ENCODE measurements at places on chromosomes 2 and 18.

DNA sequence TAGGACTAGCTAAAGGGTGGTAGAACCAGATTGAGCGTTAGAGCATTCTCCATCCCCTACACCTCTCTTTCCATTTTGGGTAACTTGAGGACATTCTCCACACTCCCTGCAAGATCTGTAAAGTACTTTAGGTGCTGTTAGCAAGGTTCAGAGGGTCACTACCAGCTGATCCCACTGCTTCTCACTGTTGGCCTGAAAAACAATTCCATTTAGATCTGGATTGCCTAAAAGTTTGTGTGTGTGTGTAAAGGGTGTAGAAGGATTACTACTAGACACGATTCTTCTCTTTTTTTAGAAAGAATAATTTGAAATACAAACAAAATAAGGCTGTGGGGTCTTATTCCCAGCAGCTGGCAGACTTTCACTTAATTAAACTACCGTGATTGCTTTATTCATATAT is 95.1 kb upstream of the TMEM178A start:
- no peak for DNase-seq

DNA sequence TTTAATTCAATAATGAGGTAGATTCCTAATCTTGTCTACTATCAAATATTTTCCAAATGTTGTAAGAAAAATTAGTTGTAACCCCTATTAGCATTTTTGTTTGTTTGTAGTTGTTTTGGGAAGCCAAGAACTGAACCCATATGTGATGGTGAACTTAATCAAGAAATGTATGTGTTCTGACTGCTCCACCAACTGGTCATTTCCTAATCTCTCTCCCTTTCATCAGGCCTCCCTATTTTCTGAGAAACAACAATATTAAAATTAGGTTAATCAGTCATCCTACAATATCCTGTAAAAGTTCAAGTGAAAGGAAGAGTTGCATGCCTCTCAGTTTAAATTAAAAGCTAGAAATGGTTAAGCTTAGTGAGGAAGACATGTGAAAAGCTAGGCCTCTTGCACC is 504.0 kb downstream of the EPHA4 start:
- no peak for DNase-seq

GRCh38 chr2:45570671-45571334 is 40.3 kb downstream of the SRBD1 start:
- no peak for DNase-seq

- no peak for DNase-seq
Measured at GRCh38 chr2:64504774-64505720, 19.1 kb upstream of the AFTPH start.

DNA sequence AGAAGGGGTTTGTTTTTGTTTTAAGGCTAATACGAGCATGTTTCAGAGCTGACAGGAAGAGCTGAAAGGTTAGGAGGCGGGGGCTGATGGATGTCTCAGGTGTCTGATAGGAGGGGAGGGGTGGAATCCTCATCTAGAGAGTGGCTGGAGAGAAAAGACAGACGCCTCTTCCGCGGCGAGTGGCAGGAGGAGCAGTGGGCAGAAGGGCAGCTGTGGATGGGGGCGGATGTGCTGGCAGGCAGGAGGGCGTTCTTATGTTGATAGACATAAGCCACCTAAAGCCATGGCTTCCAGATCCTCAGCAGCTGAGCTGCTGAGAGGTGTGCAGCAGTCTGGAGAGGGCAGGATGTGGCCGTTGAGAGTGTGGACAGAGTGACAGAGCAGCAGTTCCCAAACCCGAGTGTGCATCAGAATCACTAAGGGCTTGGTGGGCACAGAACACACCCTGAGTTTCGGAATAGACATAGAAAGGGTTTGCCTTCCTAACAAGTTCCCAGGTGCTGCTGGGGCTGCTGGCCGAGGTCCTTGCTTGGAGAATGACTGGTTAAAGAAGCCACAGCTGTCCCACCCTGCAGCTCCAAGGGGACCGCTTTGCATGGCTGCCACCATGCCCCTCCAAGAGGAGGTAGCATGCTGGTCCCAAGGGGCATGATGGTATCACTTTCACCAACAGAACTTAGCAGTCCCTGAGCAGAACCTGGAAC is 3.0 kb upstream of the ITM2C start:
- no peak for DNase-seq

- peak; percentile 19 for DNase-seq
Measured at GRCh38 chr2:231709636-231709980, 1.3 kb downstream of the PTMA start.

GRCh38 chr2:60119778-60120177 is 433.7 kb downstream of the BCL11A start:
- DNase-seq, result no peak

DNA sequence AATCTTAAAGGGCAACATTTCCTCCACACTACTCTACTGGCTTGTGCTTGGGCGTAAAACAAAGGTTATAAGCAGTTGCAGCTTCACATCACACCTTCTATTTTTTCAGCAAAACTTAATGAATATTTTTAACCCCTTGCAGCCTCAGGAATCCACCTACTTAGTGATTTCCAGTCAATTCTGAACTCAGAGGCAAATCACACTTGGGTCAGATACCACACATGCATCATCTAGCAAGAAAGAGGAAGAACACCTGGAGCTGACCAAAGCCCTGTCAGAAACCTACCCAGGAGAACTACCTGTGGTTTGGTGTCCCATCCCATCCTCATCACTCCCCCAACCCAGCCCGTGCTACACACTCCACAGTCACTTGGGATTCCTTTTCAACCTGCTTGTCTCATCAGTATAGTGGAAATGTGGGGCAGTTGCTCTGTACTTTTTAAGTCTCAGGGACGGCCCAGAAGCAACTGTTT is 25.5 kb downstream of the PIAS2 start:
- DNase-seq, result no peak

DNA sequence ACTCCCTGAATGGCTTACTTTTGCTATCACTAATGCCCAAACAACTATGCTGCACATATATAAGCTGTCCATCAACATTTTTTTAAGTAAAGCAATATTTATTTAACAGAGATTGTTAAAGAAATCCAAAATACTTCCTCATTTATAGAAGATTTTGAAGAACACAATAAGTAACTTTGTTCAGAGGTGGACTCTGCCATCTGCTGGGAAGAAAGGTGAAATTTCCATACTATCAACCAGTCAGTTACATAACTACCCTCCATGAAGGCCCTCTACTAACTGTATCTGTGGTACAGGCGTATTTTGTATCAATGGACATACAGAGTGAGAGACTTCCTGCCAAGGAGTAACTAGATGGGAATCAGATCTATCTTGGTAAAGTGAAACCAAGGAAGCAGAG is 106.0 kb downstream of the DTNB start:
- DNase-seq, result no peak

- no peak for DNase-seq
Measured at GRCh38 chr2:189191766-189192165, 12.2 kb upstream of the COL5A2 start.

GRCh38 chr2:12335131-12335530 is 381.6 kb upstream of the TRIB2 start:
- no peak for DNase-seq

DNA sequence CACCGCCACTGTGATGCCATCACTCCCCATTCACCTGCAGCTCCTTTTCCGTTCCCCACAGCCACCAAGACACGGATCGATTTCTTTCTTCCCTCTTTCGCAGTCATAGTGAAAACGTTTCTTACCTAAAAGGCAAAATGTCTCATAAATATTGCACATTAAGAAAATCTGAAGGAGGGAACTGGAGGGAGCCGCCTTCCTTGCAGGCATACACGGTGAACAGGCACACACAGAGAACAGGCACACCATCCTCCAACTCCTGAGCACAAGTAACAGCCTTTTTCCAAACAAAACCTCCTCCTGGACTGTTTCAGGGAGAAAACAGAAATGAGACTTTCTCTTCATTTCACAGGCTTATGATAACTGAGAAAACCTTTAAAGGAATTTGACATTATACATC is 17.0 kb downstream of the MRPS5 start:
- no peak for DNase-seq

DNA sequence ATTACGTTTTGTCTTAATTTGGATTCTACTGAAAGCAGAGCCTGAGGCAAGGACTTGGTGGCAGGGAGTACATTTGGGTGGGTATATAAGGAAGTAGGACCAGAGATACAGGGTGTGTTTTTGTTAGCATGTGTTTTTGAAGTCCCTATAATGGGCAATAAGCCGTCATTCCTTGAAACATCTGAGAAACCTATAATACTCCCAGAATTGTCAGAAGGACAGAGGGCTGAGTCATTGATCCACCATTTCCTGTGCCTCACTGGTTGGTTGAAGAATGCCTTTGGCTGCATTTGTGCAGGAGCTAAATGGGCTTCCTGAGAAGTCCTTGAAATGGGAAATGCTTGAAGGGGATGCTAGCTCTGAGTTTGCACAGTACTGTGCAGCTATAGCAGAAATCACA is 281.8 kb upstream of the ZEB2 start:
- no peak for DNase-seq

GRCh38 chr2:150319658-150320555 is 167.6 kb downstream of the RND3 start:
- DNase-seq, result no peak

DNA sequence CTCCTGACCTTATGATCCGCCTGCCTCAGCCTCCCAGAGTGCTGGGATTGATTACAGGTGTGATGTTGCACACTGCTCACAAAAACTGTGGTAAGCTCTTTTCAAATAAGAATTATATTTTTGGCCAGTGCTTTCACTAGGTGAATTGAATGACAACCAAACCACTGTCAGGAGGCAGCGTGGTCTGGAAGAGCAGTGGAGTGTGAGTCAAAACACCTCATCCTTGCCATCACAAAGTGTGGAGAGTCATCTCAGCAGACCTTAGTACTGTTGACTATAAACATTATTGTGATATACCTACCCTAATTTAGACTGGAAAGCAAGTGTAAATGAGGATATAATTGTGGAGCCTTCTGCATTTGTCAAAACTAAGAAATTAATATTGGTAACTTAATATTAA is 61.3 kb downstream of the UBE2E3 start:
- no peak for DNase-seq

DNA sequence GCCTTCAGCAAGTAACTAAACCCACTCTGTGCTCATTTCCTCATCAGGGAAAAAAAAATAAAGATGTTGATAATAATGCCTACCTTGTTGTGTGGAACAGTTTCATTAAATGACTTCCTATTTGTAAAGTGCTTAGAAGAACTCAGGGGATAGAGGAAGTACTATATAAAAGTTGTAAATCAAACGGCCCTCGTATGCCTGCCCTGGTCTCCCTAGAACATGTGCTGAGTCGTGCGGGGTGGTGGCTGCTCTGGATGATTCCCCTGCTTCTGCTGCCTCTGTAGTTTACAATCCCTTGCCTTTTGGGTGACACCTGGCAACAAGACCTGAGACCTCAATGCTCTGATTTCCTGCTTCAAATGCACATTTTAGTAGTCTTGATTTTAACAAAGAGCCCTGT is 170.0 kb downstream of the CERS6 start:
- DNase-seq, result no peak
